NCI-H226 (cell line): ENCODE measurements at places on chromosomes 3 and 15.

DNA sequence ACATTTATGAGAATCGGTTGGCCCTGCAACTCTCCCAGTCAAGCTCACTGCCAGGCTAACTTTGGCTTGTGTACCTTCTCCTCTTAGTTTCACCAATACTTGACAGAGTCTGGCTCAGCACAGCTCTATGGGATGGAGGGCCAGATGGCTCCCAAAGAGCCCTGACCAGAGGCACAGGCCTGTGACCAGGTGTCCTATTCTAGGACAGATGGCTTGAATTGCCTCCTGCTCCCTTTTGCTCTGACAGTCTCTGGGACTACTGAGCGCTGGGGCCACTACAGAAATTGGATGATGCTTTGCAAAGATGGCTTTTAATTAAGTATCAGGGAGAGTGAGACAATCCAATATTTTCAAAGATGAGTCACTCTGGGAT is 10.3 kb upstream of the ARID3B start:
- DNase-seq: no peak

GRCh38 chr15:70418943-70419342 is 321.2 kb upstream of the TLE3 start:
- no peak for DNase-seq

- DNase-seq: no peak
Measured at GRCh38 chr3:166446986-166447385, 609.8 kb upstream of the BCHE start.

- DNase-seq: no peak
Measured at GRCh38 chr15:87213626-87214025, 1042.9 kb downstream of the NTRK3 start.

GRCh38 chr3:54349691-54350090 is 227.3 kb downstream of the CACNA2D3 start:
- DNase-seq: peak; percentile 3
